ENCODE measurements at places on chromosomes 4 and X.

DNA sequence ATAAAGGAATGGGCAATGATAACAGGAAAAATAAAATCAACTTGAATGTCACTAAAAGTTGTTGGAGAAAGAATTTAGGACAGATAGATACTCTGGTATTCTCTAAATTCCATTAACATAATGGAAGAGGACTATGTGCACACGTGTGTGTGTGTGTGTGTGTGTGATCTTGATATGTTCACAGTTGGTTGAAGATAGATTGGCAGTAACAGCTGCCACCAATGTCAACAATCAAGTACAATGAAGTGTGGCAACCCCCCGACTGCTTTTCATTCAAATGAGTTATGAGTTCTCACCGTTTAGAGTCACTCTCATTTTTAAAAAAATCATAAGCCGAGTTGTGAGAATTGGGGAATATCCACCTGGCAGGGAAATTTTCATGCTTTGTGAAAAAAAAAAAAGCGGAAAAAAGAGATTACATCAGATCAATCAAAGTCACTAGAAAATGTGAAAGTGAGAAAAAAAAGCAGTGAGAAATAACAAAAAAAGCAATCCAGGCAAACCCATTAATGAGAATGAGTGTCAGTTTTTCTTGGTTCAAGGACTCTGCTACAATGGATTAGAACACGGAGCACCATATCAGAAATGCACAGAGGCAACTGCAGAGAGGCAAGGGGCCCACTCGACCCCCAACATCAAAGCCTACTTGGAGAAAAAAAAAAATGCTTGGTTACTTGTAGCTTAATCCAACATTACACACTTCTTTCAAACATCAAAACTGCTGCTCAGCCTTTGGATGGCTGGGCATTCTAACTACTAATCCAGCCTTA, 414.9 kb upstream of the PITX2 start:
- no peak for DNase-seq

- no peak for DNase-seq
These were observed 3.1 kb downstream of the JADE1 start for GRCh38 chr4:128812442-128813235.

DNA sequence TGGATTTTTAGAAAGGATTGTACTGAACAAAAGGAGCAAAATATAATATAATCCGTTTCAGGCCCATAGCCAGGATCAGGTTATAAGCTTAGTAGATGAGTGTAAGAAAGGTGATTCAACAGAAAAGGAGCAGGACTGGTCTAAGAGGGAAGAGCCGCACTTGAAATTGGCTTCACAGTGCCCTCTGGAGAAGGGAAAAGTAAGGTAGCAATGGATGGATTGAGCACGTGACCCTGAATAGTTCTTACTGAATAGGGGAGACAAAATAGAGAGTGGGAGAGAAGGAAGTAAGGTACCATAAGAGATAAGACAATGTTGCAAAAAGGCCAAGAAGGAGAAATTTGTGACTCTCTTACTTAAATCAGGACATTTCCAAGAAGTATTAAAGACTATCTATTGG, 15.6 kb downstream of the CXorf66 start:
- no peak for DNase-seq

GRCh38 chrX:314049-314448, 4.5 kb downstream of the GTPBP6 start:
- DNase-seq, result no peak

GRCh38 chr4:54482529-54483200, 175.1 kb upstream of the KIT start:
- no peak for DNase-seq

DNA sequence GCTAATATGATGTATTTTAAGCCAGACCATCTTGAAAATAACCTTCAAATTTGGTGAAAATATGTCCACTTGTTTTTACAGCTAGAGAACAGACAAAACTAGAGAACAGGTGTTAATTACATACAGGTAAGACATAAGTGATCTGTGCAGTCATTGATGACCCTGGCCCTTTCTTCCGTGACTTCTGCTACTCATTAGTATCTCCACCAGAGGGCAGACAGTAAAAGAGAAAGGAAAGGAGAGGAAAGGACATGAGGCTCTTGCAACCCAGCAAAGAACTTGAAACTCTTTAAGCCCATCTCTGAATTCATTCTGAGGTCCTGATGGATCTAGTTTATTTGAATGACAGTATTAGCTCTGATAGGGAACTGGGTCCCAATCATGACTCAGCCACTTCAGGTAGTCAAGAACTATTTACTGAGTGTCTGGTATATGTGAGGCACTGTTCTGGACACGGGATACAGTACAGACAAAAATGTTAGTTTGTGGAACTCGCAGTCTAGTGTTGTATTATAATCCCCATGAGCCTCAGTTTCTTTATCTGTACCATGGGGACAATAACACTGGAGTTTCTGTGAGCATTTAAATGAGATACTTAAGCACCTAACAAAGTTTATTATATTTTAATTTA, 121.0 kb upstream of the TEX13D start:
- DNase-seq, result no peak

GRCh38 chrX:130120321-130120731, 10.0 kb upstream of the ELF4 start:
- DNase-seq, result no peak

DNA sequence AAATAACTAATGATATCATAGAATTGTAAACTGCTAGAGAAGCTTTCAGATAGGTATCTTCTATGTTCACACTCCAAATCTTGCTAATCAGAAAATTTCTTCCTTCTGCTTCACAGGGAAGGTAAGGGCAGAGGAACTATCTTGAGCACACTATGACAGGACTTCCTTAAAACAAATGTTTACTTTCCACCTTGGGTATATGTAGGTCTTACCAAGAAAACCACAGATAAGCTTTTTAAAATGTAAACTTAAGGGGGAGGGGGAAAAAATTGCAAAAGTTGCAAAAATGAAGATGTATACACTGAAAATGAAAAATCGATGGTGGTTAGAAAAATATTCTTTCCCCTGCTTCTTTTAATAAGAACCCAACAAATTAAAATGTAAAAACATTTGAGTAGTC, 30.9 kb downstream of the YTHDC1 start:
- DNase-seq, result no peak

- no peak for DNase-seq
These were observed 182.0 kb downstream of the RASL11B start for GRCh38 chr4:53043891-53044650.

DNA sequence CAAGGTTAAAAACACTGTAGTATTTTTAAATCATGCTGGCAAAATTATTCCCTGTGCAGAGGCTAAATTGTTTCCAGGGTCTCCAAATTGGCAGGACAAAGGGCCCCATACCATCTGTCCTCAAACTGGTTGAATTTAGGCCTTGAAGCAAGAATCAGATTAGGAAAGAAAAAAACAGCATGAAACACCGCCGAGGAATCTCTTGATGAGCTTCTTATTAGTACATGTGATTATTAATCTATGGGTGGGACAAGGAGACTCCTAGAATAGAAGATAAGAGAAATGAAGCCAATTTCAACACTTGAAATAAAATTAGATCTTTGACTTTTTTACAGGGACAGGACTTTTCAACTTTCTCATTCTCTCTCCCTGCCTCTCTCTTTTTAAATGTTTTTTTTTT, 7.1 kb upstream of the CLNK start:
- no peak for DNase-seq

- DNase-seq, result no peak
These were observed 144.3 kb upstream of the STX18 start for GRCh38 chr4:4685810-4686795.

- DNase-seq, result no peak
These were observed 40.5 kb downstream of the SETD7 start for GRCh38 chr4:139515531-139515958.

- no peak for DNase-seq
These were observed 171.4 kb downstream of the NHS start for GRCh38 chrX:17546356-17546755.

DNA sequence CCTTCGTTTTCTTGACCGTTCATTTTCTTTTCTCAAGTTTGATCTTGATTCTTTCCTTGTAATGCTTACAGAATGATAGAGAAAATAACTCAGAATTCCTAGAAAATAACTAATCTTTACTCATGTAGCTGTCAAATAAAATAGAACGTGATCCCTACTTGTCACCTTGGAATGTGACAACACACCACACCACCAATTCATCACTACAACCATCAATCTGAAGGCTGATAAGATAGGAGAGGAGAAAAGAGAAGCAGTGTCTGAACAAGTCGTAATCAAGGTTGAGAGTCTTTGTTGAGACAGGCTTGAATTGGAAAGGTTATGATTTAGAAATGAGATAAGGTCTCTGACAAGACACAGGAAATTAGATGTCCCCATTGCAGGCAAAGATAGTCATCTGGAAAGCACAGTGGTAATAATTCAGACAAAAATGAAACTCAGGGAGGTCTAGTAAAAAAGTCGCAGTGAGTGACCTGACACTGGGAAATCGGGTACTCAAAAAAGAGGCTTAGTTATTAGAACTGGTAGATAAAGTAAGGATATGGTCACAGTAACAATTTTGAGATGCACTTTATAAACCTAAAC, 456.2 kb downstream of the FAT4 start:
- no peak for DNase-seq

- DNase-seq, result no peak
These were observed at the start of gene HMX1 for GRCh38 chr4:8871417-8872401. HMX1 (minus strand) TSS chr4:8871839; CDS start chr4:8871614, 225 bp downstream.

GRCh38 chrX:65874765-65875164, 165.1 kb downstream of the VSIG4 start:
- DNase-seq, result no peak

GRCh38 chrX:9379697-9380551, 84.9 kb upstream of the TBL1X start:
- no peak for DNase-seq

GRCh38 chrX:136907621-136908020, 27.1 kb upstream of the RBMX start:
- no peak for DNase-seq

- no peak for DNase-seq
These were observed 70.2 kb upstream of the LONRF3 start for GRCh38 chrX:118904218-118904617.

GRCh38 chrX:40082447-40083119, 15.2 kb downstream of the BCOR start:
- DNase-seq, result no peak

DNA sequence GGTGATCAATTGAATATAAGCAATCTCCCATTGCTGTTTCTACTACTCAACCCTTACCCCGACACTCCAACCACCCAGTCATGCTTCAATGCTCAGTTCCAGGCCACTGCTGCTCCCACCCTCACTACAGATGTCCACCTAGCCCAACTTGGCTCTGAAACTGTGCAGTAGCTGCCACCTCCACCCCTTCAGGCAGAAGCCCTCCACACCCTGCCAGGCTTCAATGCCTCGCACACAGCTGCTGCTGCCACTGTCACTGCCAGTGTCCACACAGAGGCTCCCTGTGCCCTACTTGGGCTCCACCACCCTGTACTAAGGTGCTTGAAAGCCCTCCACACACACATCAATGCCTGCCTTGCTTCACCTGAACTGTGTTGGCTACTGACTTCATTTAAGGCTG, 34.6 kb downstream of the LAMTOR3 start:
- no peak for DNase-seq

- DNase-seq, result no peak
These were observed 1133.0 kb downstream of the PDHA2 start for GRCh38 chr4:96972920-96973319.

DNA sequence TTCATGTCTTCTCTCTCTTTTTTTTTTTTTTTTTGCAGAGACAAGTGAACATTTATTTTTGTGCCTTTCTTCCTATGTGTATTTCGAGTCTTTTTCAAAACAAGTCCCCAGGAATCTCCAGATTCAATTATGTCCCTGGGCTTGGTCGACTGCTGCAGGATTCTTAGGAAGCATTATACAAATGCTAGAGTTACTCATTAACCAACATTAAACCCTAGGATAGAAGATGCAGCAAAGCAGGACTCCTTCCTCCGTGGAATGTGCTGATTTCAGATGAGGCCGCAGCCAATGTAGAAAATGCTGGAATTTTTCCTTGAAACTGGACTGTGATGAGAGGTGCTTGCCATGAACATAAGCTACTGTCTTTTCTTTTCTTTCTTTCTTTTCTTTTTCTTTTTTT, 3.4 kb downstream of the ZNF81 start:
- DNase-seq, result no peak
